ENCODE measurements at places on chromosomes 6 and 20.

DNA sequence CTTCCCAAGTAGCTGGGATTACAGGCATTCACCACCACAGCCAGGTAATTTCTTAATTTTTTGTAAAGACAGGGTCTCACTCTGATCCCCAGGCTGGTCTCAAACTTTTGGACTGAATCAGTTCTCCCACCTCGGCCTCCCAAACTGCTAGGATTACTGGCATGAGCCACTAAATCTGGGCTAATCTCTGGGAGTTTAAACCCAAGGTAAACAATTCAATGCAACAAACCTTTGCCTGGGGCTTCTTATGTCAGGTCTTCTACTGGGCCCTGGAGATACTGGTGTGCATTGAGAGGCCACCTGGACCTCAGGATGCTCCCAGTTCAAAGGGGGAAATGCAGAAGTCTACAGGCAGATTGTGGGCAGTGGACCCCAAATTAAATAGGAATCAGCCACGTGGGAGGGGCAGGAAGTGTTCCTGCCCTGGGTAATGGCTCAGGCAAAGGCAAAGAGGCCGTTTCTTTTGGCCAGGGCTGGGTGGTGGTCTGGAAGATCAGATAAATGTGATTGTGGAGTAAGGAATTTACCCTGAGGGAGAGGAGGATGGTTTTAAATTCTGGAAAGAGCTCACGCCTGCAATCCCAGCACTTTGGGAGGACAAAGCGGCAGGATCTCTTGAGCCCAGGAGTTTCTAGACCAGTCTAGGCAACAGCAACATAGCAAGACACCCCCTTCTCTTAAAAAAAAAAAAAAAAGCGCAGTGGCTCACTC lies 1.3 kb upstream of the MYBL2 start:
- no peak for DNase-seq

GRCh38 chr6:22042706-22043105 lies 254.1 kb downstream of the PRL start:
- no peak for DNase-seq

DNA sequence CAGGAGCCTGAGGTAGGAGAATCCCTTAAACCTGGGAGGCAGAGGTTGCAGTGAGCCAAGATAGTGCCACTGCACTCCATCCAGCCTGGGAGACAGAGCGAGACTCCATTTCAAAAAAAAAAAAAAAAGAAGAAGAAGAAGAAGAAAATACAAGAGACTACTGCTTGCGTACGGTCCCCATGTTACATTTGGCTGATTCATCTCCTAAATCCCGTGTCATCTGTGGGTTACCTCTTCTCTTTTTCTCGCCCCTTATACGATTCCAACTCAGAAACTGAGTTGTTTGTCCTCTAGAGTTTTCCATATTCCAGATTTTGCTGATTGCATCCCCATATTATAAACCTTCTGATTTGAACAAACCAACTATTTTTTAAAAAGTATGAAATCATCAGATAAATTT lies 62.4 kb upstream of the NELFCD start:
- no peak for DNase-seq

GRCh38 chr6:101398716-101399615 lies 5.5 kb downstream of the GRIK2 start:
- no peak for DNase-seq

- DNase-seq: no peak
Measured at GRCh38 chr20:44866703-44867335, 18.7 kb upstream of the YWHAB start.

DNA sequence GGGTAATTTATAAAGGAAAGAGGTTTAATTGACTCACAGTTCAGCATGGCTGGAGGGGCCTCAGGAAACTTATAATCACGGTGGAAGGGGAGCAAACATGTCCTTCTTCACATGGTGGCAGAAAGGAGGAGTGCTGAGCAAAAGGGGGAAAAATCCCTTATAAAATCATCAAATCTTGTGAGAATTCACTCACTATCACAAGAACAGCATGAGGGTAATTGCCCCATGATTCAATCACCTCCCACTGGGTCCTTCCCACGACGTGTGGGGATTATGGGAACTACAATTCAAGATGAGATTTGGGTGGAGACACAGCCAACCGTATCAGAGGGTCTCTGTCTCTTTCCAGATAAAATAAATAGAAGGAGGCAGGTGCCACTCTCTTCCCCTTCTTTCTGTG lies 48.7 kb downstream of the TNFAIP3 start:
- no peak for DNase-seq

DNA sequence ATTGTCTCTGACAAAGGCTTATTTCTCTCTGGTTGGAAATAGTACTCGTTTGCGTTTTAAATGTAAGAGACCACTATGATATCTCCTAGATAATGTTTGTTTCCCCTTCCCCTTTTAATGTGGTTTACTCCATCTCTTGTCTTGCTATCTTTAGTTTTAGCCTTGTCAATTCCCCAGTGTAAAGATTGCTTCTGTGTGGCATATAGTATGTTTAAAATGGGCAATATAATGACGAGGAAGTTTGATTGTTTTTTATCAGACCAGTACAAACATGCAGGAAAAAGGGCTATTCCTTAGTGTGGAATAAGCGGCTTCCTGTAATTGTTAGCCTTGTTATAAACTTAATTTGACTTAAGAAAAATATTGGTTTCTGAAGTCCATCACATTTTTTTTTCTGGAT lies 3.1 kb downstream of the QKI start:
- DNase-seq: no peak

- DNase-seq: no peak
Measured at GRCh38 chr6:166798652-166799051, 157.7 kb downstream of the RNASET2 start.

- DNase-seq: no peak
Measured at GRCh38 chr6:152046118-152046517, 238.6 kb downstream of the ESR1 start.

- DNase-seq: no peak
Measured at GRCh38 chr20:52761867-52762266, 210.3 kb upstream of the TSHZ2 start.

DNA sequence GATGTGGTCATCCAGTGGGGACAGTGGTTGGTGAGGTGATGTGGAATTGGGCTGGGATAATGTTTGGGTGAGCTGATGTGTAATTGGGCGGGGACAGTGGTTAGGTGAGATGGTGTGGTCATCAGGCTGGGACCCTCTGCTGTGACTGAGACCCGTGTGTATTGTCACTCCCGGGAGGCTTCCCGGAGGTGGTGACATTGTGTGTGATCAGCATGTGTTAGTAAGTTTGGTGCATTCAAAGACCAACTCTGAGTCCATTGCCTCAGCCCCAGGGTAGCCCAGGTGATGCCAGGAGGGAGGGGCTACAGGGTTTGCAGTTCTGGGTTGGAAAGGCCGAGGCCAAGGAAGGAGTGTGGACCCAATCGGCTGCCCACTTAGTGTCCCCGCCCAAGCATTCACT lies 375.5 kb downstream of the TAF4 start:
- no peak for DNase-seq

DNA sequence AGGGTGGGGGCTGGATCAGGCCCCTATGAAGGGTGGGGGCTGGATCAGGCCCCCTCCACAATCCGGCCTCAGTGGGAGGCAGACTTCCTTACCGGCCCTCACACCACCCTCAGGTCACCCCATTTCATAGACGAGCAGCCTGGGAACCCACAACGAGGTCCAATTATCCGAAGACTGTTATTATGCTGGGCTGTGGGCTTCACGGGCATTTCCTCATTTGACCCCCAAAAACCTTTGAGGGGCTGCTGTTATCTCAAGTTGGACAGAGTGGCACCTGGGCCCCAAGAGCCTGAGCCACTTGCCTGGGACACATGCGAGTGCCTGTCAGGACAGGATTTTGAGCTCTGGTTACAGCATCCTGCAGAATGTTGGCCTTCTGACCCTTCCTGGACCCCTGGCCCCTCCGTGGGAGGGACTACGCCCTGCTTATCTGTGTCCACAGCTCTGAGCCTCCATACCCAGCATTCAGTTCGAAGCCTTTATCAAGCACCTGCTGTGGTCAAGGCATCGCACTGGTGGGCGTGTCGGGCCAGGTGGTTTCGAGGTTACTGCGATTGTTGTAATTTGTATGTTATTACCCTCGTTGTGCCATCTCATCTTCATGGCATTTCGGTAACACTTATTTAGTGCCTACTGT lies 34.5 kb upstream of the PCMTD2 start:
- DNase-seq: no peak

DNA sequence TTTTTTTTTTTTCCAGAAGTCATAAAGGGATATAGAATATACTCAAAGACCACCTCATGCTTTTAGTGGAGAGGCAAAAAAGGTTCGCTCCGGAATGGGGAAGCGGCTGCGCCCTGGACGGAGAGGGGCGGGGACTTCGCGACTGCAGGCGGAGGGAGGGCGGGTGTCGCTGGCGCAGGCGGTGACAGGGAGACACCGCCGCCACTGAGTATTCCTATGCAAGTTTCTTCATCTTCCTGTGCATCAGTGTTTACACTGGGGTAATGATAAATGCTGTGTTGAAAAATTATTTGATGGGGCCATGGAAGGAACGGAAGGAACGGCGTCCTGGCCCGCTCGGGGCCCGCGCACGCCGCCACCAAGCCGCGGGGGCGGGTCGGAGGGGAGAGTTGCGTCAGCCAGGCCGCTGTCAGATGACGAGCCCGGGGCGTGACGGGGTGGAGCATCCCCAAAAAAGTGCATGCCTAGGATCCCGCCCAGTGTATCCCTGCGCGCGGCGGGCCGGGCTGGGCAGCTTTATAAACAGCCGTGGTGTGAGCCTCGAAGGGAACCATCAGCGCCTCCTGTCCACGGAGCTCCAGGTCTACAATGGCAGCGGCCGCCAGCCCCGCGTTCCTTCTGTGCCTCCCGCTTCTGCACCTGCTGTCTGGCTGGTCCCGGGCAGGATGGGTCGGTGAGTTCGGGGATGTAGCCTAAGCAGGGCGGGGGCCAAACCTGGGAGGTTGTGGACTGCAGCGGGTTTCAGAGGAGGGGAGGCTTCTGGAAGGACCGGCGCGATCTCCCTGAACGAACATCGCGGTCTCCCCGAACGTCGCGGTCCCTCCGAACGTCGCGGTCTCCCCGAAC lies at the start of gene ULBP1:
Gene ULBP1 (plus strand): TSS at position 482 of the 846 bp plus-strand sequence. CDS start 107 bp downstream, at position 589.
- peak; percentile 86 for DNase-seq

DNA sequence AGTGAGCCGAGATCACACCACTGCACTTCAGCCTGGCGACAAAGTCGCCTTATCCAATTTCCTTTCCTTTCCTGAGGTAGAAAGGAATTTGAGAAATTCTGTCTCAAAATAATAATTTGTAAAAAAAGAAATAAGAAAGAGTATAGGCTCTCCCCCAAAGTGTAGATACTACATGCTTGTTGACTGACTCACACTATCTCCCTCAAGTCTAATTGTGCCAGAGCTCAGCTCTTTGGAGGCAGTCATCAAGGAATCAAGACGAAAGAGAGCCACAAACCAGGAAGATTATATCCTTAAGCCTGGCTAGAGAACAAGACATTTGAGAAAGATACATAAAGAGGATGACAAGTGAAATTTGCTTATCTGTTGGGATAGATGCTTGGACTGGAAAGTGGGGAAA lies 3.7 kb upstream of the FKBPL start:
- peak; percentile 17 for DNase-seq

GRCh38 chr6:87274660-87275274 lies 47.6 kb upstream of the SMIM8 start:
- DNase-seq: peak; percentile 12

- no peak for DNase-seq
Measured at GRCh38 chr6:134821928-134822864, 127.7 kb downstream of the ALDH8A1 start.

GRCh38 chr6:144654506-144654905 lies 369.4 kb downstream of the UTRN start:
- DNase-seq: no peak

DNA sequence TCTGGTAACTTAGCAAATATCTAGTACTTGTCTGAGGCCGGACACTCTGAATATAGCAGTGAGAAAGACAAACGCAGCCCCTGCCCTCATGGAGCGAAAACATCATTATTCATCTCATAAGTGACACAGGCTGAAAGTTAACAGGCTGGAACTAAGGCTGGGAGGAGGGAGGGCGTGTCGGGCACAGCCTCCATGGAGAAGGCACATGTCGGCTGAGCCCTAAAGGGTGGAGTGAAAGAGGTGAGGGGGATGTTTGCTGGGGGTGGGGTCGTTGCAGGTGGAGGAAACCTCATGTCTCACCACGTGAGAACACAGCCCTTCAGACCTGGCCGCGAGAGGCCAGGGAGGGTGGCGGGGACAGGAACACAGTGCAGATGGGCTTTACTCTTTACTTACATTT lies 108.8 kb upstream of the FOXC1 start:
- DNase-seq: no peak

GRCh38 chr6:121522771-121523386 lies 87.4 kb downstream of the GJA1 start:
- DNase-seq: no peak

- DNase-seq: no peak
Measured at GRCh38 chr6:78538002-78538401, 329.3 kb upstream of the IRAK1BP1 start.

GRCh38 chr6:27809939-27810767 lies 102.0 kb downstream of the OR2B2 start:
- DNase-seq: peak; percentile 92

- no peak for DNase-seq
Measured at GRCh38 chr20:63847237-63848002, 13.9 kb upstream of the ABHD16B start.

GRCh38 chr20:36850759-36851158 lies 25.2 kb upstream of the TLDC2 start:
- no peak for DNase-seq

GRCh38 chr6:161226009-161226964 lies 47.6 kb downstream of the AGPAT4 start:
- DNase-seq: no peak

DNA sequence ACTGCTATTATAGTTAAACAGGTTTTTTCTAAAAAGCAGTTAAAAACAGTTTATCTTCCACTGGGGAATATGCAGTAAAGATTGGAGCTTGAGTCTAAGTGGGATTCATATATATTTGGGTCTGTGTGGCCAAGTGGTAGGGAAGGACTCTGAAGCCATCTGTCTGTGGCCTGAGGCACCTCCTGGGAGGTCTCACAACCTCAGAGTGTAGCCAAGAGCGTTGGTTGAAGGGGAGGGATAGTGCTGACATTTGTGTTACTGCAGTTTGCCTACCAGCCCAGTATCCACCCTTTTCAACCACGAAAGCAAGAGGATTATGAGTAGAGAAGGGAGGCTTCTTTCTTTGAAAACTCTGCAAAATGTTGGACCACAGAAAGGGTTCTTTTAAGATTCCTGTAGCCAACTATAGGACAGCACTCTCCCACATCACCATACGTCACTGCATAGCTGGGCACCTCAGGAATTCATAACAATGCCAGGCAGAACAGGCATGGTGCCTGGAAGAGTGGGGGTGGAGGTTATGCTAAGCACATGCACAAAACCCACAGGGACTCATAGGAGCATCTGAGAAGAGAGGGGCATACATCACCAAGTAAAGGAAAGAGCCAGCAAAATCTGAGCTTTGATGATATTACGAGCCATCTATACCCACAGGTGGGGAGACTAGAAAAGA lies 90.5 kb upstream of the HEY2 start:
- no peak for DNase-seq

- DNase-seq: peak; percentile 69
Measured at GRCh38 chr20:12061466-12061865, 143.8 kb downstream of the BTBD3 start.

- DNase-seq: no peak
Measured at GRCh38 chr20:34577061-34577460, 18.5 kb downstream of the MAP1LC3A start.

Data from fibroblast of skin of left biceps (primary cell).